K562 (cell line): ENCODE measurements at places on chromosomes 5 and 9. TPM values are rescaled to one million over a fixed set of nuclear protein-coding genes. Genes with fewer than 3 reads are reported as not detected.
A peak's percentile ranks its signal among the peaks of the same experiment; 100 is the strongest.

GRCh38 chr9:35914301-35914807, 5.1 kb downstream of the SPAAR start:
- peak overlapping the region; percentile 95 for H3K27ac ChIP-seq
- H3K36me3 ChIP-seq: no peaks in the 10 kb centered on the region
- peaks cover 49% of the 10 kb centered on the region for H3K4me1 ChIP-seq
- H3K4me3 ChIP-seq: no peak overlapping the region

DNA sequence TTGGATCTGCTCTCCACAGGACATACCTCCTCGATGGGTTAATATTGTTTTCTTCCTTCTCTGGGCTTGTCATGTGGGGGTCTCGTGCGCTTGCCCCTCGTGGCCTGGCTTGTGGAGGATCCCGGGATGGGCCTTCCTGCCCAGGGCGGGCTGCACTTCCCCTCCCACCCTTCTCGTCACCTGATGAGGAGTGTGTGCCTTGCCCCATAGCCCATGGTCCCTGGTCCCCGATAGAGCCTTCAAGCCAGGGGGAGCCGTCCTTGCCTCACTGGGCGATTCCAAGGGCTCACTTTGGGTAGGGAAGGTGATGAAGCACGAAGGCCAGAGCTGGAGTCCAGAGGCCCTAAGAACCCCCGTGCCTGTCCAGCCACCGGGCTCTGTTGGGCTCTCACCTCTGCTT, 28.7 kb downstream of the DYNC2I2 start:
- H3K27ac ChIP-seq: no peak overlapping the region
- no peak for DNase-seq
- peaks cover 13% of the 10 kb centered on the region; the same call in 2 of the 3 replicates for H3K36me3 ChIP-seq
- H3K4me3 ChIP-seq: no peak overlapping the region
- H3K4me1 ChIP-seq: peaks cover 31% of the 10 kb centered on the region

DOCK2 gene
- 28.2 and 29.1 TPM in 2 replicates for total RNA-seq

DNA sequence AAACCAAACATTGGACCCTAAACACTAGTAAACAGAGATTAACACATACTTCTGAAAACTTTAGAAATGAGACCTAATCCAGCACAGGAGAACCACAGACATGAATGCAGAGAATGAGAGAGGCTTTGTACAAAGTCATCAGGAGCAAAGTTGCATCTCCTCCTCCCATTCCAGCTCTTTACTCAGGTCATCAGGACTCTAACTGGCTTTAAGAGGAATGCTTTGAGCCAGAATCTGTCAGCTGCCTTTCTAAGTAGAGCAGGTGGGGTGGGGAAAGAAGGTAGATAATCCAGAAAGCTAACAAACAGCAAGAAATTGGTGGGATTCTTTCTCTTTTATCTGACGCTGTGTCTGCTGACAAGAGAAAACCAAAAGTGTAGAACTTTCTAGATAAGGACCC, 582.7 kb upstream of the DMAC1 start:
- H3K27me3 ChIP-seq: no peaks in the 10 kb centered on the region
- H3K4me1 ChIP-seq: no peaks in the 10 kb centered on the region
- no peak overlapping the region for H3K27ac ChIP-seq
